ENCODE measurements at places on chromosomes 11 and 22. TPM values are rescaled to one million over a fixed set of nuclear protein-coding genes. Genes with fewer than 3 reads are reported as not detected.

DNA sequence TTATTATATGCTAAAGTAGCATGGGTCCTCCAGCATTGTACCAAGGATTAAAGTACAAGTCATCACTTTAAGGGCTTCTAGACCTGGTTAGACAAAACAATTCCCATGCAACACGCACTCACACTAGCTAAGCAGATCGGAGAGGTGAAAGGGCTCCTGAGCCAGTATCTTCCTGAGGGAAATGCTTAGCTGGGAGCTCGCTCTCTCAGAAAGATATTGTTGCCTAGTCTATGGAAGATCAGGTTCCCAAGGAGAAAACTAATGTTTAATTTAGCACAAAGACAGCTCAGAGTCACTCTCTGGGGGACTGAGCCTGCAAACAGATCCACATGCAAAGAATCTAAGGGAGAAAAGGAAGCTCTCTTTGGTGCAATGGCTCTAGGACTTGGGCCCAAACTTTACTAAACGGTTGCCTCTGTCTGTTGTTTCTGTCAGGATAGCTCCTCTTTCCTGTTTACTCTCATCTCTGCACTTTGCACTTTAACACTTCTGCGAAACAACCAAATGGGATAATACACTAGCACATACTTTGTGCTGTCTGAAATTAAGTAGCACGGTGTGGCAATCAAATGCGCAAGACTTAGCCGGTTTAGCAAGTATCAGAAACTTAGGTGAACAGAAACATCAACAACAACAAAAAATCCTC, 10.7 kb downstream of the MAML2 start:
- DNase-seq = no peak

- DNase-seq = no peak
Measured at GRCh38 chr11:46976182-46976854, 39.8 kb downstream of the CSTPP1 start.

DNA sequence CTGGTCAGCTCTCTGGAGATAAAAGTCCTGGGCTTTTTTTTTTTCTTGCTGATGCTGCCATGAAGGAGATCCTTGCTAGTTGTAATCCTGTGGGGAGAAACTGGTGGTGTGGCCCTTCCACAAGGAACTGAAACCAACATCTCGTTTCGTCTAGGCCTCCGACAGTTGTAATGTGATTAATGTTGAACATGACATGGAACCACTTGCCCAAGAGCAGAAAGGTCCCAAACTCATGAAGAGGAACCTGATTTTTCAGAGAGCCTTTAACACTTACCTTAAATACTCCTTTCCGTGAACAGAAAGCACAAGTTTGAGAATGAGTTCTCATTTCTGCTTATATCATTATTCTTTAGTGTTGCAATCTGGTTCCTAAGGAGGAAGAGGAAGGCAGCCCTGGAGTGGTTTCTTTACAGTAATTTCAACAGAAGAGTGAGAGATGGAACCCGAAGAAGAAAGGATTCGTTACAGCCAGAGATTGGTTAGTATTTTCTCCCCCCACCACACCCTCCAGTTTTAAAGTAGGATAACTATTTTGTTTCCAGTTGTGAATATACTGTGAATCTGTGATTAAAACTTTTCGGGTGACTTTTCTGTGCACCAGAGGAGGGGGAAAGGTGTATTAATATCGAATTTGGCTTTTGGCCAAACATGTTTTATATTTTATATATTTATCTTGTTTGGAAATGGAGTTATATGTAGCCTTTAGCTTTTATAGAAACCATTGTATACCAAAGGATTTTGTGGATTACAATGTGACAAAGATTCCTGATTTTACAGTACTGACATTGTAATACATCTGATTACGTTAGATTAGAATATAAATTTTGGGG, 2.0 kb downstream of the KDM2A start:
- no peak for DNase-seq

- no peak for DNase-seq
Measured at GRCh38 chr22:16954060-16954403, 54.0 kb downstream of the GAB4 start.

DNA sequence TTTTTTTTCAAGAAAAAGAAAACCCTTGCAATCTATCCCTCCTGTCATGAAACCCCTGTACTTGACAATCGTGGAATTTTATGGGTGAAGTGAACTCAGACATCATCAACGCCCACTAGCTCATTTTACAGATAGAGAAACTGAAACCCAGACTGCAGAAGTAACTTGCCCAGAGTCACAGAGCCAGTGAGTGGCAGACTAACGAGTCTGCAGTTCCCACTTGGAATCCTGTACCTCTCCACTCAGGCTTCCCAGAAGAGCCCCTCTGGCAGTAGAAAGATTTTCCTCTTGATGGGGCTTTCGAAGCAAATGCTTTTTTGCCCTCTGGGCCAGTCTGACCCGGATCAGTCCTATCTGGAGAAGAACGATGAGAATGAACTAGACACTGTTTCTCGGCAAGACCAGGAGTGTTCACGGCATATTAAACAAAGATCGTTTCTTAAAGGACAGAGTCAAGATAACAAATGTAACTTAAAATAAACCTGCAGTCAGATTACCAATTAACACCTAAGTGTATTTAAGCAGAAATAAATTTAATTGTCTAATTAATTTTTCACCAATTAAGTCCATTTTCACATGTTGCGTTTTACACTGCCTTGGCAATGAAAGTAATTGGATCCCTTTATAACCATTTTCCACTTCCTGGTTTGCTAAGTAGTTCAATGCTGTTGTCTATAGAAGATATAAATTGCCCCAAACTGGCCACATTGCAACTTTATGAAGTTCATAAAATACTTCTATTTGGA, 61.3 kb upstream of the CREB3L1 start:
- DNase-seq = no peak

GRCh38 chr22:35417606-35418005, 17.7 kb downstream of the MCM5 start:
- DNase-seq = no peak

DNA sequence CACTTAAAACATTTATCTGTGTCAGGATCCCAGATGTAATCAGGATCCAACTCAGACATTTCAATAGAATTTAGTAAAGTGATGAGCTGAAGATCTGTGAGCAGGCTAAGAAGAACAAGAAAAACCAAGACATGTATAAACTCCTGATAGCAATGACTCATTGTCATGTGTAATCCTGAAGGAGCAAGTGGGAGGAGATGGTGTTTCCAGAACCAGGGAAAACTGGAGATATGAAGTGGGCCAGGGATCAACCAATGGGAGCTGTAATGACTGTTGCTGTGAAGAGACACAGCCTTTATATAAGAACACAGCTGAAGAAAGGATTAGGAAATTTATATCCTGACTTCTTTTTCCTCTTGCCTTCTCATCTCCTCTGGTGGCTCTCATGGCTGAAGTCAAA, 682.5 kb upstream of the ARHGAP42 start:
- DNase-seq = no peak

DNA sequence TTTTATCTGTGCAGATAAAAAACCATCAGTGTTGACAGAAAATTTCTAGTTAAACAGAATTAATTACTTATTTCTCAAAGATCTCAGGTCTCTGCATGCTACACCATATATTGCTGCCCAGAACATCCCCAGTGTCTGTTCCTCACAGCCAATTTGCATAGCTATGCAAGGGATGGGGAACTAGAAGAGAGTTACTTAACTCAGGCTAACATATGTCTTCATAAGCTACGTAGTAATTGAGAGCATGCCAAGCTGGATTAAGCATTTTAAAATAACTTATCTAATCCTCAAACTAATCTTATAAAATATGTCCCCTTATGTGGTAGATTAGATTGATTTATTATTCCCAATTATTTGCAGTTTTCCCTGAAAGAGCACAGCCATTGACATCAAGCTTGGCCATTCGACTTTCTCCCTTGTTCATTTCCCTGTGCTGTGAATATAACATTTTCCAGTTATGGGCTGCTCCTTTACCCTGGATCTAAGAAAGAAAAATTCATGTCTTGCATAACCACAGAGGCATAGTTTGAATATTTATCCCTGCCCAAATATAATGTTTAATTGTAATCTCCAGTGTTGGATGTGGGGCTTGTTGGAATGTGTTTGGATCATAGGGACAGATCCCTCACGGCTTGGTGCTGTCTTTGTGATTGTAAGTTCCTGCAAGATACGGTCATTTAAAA, 69.1 kb downstream of the C11orf87 start:
- DNase-seq = no peak

- DNase-seq = no peak
Measured at GRCh38 chr11:46176421-46176820, 55.2 kb upstream of the PHF21A start.

DNA sequence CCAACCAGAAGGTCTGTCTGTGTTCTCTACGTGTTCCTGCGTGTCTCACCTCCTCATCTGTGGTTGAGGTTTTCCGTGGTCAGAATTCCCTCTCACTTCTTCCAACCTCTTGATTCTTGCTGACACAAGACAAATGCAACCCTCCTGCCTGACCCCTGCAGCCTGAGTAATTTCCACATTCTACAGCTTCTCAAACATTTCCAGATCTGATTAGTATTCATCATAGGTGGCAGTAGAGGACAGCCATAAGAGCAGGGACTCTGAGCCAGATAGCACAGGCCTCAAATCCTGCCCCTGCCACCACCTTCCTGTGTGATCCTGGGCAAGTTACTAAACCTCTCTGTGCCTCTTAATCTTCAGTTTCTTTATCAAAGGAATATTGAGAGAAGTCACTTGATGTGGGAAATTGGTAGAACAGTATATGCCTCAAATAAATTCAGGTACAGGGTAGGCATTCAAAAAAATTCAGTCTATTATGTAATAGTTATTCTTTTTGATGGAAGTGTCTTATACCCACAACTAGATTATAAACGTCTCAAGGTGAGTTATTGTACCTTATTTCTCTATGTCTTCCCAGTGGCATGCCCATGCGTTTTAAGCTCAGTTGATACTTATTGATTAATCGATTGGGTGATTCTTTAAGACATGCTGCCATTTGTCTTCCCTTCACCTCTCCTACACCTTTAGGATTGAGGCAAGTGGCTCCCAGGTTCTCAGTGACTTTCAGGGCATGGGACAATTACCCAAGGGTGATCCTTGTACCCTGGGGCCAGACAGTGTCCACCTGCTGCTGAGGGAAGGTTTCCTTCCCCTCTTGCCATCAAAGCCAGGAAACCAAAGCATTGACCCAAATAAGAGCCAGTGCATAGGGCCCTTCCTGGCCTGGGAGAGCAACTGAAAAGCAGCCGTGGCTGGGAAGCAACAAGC, 19.6 kb downstream of the POU2AF1 start:
- no peak for DNase-seq

- no peak for DNase-seq
Measured at GRCh38 chr11:90818196-90818745, 595.4 kb upstream of the CHORDC1 start.

DNA sequence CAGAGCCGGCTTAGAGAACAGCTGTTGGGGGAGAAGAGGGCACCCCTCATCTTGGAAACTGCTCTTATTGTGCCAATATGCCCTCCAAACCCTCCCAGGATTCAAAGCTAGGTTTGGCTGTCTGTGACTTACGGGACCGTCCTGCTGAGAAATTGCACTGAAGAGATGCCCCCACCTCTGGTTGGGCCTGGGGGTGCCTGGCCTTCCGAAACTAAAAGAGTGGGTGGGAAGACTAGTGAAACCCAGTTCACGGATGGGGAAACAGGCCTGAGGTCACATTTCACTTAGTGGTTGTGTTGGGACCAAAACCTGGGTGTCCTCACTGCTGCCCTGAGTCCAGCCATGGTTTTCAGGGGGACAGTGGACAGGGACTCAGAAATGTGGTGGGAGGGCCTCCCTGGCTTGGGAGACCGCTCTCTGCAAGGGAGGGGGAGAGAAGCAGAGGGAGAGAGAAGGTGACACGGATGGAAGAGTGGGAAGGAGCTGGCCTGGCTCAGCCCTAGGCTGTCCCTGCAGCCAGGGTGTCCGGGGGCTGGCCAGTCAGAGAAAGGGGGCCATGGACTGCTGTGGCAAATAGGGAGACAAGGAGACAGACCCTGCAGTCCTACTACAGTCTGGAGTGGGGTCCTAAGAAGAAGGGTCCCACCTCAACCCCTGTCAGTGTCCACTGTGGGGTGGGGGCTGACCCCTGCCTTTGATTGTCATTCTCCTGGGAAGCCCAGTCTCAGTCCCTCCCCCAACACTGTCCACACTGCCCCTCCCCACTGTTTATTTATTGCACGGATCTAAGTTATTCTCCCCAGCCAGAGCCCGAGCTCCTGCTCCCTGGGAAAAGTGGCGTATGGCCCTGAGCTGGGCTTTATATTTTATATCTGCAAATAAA, 13.6 kb downstream of the MAFF start:
- DNase-seq = no peak

Gene PLAAT4
- 8.2 TPM for polyA plus RNA-seq

Gene MS4A2
- 0.07 TPM for polyA plus RNA-seq

Gene F2
- 0.68 TPM for polyA plus RNA-seq

Gene OR51E2
- polyA plus RNA-seq = 1.3 TPM

Gene TPBGL
- 0.17 TPM for polyA plus RNA-seq

Gene CWC15
- 114 TPM for polyA plus RNA-seq

Gene GGTLC2
- polyA plus RNA-seq = not detected

Gene GLB1L2
- 24.7 TPM for polyA plus RNA-seq

Gene DCHS1
- polyA plus RNA-seq = 36.1 TPM
